ENCODE measurements at places on chromosomes 2 and 18. TPM values are rescaled to one million over a fixed set of nuclear protein-coding genes. Genes with fewer than 3 reads are reported as not detected.

Gene ITPRIPL1
- total RNA-seq = 32.0 TPM

DNA sequence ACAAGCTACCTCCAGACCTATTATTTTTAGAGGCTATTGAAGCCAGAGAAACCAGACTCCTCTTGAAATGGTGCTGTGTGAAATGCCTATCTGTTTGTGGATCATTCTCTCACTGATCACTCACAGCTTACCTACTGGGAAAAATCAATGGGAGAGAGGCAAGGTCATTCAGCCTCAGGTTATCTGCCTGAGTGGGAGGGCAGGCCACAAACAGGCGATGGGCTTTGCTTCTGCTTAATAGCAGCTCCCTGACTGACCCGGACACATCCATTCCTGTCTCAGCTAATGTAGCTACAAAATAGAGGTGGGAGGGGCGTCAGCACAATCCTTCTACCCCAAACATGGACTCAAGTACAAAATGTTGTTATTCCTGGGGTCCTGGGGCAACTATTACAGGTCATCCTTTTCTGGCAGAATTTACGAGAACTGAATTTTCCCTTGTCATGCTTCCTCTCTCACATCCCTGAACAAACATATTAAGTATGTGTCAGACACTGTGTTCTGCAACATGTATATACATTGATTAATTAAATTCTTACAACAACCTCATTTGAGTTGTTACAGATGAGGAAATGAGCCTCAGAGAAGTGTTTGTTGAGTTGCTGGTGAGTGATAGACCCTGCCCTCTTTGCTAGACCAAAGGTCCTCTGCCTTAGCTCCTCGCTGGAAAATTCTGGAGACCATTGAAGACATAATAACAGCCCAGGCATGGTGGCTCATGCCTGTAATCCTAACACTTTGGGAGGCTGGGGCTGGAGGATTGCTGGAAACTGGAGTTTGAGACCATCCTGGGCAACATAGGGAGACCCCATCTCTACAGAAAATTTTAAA, 60.5 kb downstream of the CDK15 start:
- no peak for DNase-seq

- DNase-seq = no peak
Measured at GRCh38 chr2:33047939-33048338, 101.2 kb downstream of the LTBP1 start.

- peak; percentile 50 for DNase-seq
Measured at GRCh38 chr2:149329068-149329467, 1.3 kb upstream of the LYPD6 start.

DNA sequence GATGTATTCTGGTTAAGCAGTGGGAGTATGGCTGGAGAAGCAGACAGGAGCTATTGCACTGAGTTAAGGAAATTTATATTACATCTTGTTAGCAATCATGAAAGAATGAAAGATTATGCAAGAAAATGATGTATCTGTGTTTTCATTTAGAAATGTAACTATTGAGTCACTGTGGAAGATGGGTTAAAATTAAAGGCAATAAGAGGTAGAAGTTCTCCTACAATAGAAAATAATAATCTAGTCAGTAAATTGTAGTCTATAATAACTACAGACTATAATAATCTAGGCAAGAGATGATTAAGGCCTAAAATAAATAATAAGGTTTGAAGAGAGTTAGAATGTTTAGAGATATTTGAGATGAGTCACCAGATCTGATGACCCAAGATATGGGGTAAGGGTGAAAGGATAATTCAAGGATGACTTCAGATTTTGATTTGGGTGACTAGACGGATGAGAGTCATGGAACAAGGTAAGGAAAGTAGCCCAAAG, 371.9 kb upstream of the KCNH7 start:
- DNase-seq = no peak

Gene FIGN
- total RNA-seq = 3.6 TPM

GRCh38 chr2:84280873-84281272, 178.2 kb downstream of the SUCLG1 start:
- no peak for DNase-seq

Gene PLA2R1
- 5.3 TPM for total RNA-seq

Gene RUFY4
- total RNA-seq = 0.37 TPM

Measured in testis (tissue), 5 donors.